ENCODE measurements at places on chromosomes 16 and 17.
A peak's percentile ranks its signal among the peaks of the same experiment; 100 is the strongest.

DNA sequence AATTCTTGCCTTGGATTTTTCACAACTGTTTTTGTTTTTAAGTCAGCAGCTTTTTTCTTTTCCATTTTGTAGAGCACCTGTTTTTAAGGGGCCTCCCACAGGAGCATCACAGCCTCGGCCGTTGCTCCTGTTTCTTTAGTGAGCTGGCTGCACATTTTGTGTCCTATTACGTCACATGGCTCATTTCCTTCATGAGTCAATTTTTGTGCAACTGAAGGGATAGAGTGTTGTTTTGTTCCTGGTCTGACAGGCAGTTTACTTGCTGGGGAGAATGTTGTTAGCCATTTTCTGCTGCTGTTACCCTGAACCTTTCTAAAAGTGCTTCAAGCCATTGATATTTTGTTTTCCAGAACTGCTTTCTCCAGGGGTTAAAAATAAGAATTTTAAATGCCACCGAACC lies 45.0 kb upstream of the CRISPLD2 start:
- no peak for DNase-seq

DNA sequence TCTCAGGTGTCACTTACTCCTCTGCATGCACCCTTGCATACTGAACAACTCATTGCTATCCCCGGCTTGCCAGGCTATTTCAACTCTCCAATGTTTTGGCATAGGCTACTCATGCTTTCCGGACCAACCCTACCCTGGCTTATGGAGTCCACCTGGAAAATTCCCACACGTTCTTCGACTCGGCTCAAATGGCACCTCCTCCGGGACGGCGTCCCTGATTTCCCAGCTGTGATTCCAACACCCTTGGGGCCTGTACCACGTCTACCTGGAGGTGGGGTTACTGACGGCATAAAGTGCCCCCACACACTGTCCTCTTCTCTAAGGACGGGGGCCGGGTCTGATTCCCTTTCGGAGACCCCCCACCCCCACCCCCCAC lies 498 bp downstream of the SMYD4 start:
- DNase-seq: no peak

DNA sequence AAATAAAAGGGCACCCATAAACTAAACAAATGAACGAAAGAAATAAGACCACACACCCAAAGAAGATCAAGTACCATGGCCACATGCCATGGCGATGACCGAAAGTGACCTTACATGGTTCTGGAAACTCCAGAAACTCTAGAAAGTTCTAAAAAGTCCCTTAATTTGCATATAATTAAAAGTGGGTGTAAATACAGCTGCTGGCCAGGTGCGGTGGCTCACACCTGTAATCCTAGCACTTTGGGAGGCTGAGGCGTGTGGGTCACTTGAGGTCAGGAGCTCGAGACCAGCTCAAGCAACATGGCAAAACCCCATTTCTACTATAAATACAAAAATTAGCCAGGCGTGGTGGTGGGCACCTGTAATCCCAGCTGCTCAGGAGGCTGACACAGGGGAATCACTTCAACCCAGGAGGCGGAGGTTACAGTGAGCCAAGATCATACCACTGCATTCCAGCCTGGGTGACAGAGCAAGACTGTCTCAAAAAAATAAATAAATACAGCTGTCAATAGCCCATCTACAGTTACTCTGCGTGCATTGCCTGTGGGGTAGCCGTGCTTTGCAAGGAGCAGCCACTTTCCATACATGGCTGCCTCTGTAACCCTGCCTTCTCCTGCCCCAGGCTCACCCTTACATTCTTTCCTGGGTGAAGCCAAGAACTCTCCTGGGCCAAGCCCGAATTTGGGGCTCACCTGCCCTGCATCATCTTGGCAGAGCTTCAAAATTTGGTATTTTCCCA lies 7.2 kb upstream of the ZNF778 start:
- DNase-seq: no peak

- DNase-seq: no peak
These were observed 21.0 kb upstream of the ITGAX start for GRCh38 chr16:31333686-31334649.

DNA sequence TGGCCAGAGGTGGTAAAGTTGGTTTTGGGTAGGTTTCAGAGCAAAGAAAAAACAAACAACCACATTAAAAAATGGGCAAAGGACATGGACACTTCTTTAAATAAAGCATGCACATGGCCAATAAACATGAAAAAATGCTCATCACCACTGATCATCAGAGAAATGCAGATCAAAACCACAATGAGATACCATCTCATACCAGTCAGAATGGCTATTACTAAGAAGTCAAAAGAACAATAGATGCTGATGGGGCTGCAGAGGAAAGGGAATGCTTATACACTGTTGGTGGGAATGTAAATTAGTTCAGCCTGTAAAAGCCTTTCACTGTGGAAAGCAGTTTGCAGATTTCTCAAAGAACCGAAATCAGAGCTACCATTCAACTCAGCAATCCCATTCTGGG lies 598.4 kb upstream of the SOX9 start:
- DNase-seq: no peak

GRCh38 chr17:79393358-79394052 lies 217.3 kb downstream of the RBFOX3 start:
- DNase-seq: peak; percentile 96

- DNase-seq: no peak
These were observed 45.7 kb upstream of the MRPS23 start for GRCh38 chr17:57895382-57896060.

- DNase-seq: no peak
These were observed 8.2 kb upstream of the DHX8 start for GRCh38 chr17:43475494-43476089.

GRCh38 chr17:43126911-43127290 lies 1.7 kb upstream of the BRCA1 start:
- peak; percentile 44 for DNase-seq

DNA sequence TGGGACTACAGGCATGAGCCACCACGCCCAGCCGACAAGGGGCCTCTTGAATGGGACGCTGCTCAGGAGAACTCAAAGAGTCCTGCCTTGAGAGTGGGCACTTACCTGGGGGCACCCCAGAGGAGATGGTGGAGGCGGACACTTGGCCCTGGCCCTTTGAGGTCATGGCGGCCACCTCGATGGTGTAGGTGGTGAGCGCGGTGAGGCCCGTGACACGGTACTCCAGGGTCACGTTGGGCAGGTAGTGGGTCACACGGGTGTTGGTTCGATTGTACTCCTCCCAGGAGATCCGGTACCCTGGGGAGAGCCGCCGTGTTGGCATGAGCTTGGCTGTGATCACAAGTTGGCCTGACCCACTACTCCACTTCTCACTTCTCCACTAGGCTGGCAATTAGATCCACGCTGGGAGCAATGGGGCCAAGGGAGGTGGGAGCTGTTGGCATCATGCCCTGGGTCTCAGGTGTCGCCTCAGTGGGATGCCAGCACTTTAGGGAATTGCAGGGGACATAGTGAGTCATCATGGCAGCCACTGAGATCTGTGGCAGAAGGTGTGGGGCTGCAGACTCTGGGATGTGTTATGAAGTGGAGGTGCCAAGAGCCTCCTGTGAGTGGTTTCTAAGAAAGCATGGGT lies 89.2 kb upstream of the CDC42EP4 start:
- DNase-seq: no peak

- DNase-seq: no peak
These were observed 350.2 kb downstream of the KIF2B start for GRCh38 chr17:54172985-54173316.

- DNase-seq: no peak
These were observed 1188.0 kb downstream of the CDH11 start for GRCh38 chr16:63933841-63934240.

- DNase-seq: no peak
These were observed 34.7 kb upstream of the KLHDC4 start for GRCh38 chr16:87800497-87800896.

DNA sequence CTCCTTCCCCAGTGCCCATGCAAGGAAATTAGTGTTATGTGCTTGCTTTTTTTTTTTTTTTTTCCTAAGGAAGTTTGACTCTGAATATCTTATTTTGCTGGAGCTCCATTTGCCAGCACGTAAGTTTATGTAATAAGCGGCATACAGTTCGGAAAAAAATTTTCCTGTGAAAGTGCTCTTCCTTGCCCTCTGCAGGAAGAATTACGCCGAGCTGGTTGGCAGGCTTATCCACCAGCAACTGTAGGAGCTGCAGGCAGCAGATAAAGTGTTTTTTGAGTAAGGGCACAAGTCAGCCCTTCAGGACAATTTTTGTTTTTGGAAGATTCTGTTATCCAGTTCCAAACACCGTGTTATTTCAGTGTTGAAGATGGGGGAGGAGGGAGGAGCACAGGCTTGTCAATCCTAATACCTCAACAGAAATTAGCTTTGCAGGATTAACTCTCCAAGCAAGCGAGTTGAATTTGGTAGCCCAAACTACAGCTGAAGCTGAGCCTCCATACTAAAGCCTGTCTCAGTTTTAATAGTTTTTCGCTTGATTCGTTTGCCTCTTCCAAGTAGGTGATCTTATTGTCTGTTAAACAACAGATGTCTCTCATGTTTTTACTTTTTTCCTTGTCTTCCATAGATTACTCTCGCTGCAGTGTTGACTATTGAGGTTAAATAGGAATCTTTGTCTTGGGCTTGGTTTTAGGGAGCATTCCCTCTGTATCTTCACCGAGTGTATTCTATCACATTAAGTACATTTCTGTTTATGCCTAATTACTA lies 1.1 kb downstream of the SPECC1 start:
- no peak for DNase-seq

DNA sequence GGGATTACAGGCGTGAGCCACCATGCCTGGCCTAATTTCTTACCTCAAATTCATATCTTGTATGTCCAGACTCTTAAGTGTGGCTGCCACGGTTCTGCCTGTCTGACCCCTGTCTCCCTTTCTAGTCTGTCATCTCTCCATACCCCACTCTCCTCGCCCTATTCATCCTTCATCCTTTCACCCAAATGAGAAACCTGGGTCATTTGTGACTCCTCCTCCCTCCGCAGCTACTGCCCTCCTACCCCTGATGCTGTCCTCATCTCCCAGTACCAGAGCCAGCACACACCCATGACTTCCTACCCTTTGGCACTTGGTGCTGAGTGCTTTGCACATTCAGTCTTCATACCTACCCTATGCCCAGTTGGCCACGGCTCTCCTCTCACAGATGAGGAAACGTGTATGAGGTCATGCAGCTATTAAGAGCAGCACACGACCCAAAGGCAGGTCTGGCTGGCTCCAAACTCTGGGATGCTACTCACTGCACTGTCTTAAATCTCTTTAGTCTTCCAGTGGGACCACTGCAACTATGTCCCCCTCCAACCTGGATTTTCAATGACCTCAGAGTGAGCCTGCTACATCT lies 1.6 kb downstream of the SPATA32 start:
- no peak for DNase-seq

GRCh38 chr16:20969386-20969785 lies 68.8 kb downstream of the LYRM1 start:
- no peak for DNase-seq

DNA sequence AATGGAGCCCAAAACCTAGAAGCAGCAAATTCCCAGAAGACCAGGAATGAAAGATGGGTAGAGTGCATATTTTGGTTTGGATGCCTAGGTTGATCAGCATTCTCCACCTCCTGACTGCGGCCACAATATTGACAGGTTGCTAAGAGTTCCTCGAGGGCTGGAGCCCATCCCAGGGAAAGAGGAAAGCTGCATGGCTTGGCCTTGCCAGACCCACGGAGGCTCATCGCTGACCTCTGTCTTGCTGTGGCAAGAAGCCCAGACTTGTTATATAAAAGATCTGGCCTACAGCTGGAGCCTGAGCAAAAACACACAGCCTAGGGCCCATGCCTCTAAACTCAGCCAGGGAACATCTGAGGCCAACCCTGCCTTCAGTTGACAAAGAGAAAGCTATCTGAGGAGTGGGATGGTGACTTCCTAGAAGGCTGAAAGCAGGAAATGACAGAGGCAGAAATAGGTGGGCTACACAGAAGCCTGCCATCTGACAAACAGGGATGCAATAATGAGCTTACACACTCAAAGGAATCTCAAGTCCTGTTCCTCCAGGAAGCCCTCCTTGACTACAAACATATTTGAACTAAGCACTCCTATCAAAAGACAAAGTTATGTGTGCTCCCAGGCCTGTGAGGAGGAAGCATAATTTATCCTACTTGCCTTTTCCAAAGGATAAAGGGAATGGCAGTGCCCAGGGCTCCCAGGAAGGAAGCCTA lies 22.5 kb upstream of the SLC35B1 start:
- no peak for DNase-seq

- DNase-seq: no peak
These were observed 63.2 kb upstream of the ASIC2 start for GRCh38 chr17:33356266-33356665.

DNA sequence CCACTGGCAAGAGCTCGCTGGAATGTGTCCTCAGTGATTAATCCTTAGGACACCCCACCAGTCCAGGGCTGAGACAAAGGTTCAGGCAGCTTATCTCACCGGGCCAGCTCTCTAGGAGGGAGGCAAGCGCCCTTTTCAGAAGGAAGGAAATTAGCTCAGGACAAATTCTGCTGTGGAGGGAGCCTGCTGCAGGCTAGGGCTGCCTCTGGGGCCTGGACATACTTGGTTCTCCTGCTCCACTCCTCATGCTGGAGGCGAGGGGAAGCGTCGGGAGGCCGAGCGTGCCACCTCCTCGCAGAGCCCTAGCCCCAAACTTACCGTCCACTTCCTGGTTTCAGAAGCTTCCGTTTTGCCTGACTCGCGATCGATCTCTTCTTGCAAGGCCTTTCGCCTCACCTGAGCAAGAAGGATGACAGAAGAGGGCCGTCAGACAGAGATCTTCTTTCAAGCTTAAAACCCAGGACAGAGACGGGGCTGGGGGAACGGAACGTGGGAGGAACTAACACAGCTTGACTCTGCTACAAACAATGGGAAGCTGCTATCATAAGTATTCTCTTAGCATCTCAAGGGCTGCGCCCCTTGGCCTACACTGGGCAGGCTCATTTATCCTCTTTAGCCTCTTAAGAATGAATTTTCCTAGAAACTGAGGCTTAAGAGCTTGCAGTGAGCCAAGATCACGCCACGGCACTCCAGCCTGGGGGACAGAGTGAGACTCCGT lies 7.7 kb downstream of the KNOP1 start:
- peak; percentile 55 for DNase-seq

Measured in ecto neural progenitor cell (in vitro differentiated cells).